ENCODE measurements at places on chromosomes 4 and X.

GRCh38 chr4:47485768-47486167, 693 bp downstream of the ATP10D start:
- no peak for DNase-seq

- DNase-seq, result no peak
Measured at GRCh38 chr4:152537881-152538280, 2.0 kb upstream of the FBXW7 start.

DNA sequence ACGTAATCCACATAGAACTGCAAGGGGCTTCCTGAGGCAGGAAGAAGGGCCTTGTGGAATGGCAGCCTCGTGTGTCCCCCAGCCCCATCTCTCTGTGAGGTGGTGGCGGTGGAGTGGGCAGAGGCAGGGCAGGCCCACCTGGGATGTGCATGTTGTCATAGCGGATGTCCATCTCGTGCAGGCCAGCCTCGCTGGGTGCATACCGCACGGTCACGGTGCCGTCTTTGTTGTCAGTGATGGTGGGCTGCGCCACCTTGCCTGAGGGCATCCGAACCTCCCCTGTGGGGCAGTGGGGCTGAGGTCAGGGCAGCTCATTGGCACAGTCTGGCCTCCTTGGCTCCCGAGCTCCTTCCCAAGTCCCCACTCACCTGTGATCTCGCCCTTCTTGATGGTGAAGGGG, 20.4 kb downstream of the FLNA start:
- DNase-seq, result no peak

DNA sequence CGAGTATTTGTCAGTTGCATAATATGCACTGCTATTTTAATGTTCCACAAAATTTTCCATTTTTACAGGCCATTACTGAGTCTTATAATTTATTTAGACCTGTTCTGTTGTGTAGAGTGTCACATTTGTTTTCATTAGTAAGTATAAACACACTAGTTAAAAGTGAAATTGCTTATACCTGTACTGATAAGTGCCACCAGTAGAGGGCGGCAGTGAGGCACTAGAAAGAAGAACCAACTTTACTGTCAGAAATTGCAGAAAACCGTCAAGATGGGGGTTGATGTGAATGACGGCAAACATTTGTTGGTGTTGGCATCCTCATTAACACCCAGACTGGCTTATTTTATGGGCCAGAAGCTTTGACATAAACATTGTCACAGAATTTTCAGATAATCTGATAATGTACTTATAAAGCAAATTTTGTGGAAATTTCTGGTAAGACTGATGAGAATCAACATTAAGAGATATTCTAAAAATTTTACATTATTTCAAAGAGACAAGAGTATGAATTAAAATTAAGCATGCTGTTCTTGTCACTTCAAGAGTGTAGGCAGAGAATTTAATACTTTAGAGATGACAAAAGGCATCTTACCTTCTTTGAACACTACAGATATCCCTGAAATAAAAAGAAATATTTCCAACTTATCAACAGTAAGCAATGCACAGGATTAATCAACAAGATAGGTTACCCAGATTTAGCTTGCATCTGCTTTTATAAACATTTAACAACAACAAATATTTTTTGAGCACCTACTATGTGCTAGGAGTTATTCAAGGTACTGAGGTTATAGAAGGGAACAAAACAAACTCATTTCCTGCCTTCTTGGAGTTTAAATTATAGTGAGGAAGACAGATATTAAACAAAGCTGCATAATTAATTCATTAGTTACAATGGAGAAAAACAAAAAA, 24.9 kb downstream of the ALPK1 start:
- DNase-seq, result peak; percentile 75

- no peak for DNase-seq
Measured at GRCh38 chr4:113350576-113350975, 301.1 kb downstream of the ANK2 start.

DNA sequence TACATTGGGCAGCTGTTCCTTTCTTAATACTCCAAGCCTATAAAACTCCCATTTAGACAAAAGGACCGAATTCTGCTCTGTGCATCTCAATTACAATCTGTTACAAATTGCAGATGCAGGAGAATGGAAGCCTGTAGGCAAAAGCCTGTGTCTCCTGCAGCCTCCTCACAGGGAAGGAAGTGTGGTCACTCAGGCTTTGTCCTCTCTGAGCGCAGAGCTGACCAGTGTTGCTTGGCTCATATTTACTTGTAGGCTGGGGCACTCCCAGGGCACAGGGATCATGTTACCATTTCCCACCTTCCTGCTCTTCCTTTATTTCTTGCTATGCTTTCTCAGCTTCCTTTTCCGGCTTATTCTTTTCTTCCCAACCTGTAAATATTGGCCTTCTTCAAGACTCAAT, 15.7 kb downstream of the SUPT20HL2 start:
- DNase-seq, result no peak

GRCh38 chr4:98822144-98822543, 106.8 kb downstream of the EIF4E start:
- DNase-seq, result no peak

DNA sequence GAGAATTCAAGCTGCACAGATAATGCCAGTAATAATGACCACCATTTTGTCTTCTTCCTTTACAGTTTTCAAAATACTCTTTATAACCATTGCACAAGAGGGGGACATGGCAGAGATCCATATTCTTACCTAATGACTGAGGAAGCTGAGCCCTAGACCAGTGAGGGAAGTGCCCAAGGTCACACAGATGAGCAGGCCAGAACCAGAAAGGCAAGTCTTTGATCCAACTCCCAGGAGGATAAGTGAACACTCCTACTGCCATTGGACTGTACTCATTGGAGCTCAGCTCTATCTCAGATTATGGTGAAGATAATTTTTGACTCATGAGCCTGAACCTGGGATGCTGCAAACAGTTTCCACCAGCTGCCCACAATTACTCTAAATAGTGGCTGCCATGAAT, 28.6 kb downstream of the AMER1 start:
- DNase-seq, result no peak

GRCh38 chr4:70603856-70604255, 11.8 kb downstream of the AMBN start:
- DNase-seq, result no peak

GRCh38 chr4:102734116-102734515, 26.7 kb downstream of the MANBA start:
- DNase-seq, result no peak

GRCh38 chr4:80135702-80136058, 61.6 kb upstream of the PRDM8 start:
- no peak for DNase-seq

- no peak for DNase-seq
Measured at GRCh38 chr4:41991916-41992767, 1.8 kb downstream of the SLC30A9 start.

- DNase-seq, result peak; percentile 65
Measured at GRCh38 chrX:15497865-15498264, 2.7 kb upstream of the BMX start.

DNA sequence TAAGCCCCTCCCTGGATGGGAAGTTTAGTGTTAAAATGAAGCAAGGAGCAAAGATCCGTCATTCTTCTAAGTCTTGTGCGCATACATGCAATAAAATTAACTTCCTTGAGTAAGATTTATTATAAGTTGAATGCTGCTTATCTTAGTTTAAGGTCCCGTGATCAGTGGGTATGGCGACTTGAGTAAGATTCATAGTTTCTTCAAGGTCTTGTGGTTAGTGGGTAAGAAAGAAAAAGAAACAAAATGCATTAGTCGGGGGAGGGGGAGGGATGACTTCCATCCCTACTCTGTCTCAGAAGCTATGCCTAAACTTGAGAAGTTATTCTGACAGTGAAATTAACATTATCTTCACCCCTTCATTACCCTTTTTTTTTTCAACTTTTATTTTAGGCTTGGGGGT, 127.3 kb upstream of the MAGEB16 start:
- DNase-seq, result no peak

DNA sequence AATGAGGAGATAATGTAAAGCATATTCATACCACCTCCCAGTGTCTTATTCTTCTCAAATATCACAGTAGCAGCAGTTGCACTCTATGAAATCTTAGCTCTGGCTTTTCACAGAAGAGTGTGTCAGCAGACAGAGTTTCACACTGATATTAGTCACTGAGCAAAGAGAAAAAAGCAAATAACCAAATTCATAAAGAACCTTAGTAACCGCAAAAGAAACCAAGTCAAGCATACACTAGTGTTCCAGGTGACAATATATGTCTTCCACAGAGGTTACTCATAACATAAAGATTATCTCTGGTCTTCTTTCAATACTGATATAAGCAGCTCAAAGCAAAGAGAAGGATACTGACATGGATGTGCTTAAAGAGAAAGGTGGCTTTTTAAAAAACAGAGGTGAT, 181.7 kb upstream of the EDNRA start:
- DNase-seq, result no peak

DNA sequence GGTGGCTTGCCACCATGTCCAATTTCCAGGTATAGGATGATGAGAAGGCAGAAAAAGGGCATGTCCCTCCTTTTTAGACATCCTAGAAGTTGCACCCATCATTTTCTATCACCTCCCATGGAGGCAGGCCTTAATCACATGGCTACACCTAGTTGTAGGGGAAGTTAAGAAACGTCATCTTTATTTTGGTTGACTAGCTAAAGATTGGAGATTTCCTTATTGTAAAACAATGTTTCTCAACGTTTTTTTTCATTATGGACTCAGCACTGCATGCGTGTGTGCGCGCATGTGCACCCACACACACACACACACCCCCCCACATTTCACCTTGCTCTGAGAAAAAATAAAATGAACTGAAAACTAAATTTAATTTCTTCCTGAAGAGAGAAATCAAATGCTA, 2.0 kb upstream of the CXCL9 start:
- no peak for DNase-seq

DNA sequence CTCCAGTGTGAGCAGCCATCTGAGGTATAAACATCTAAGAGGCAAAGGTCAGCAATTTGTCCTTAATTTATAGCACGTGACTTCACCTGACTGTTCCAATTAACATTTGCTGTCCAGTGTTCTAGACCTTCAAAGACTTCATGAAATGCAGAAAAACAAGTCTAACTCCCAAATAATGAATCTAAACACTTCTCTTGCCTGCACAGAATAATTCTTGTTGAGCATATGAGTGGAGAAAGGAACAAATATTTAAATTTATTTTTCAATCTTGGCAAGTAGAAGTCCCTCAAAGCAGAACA, 12.0 kb downstream of the RFC1 start:
- no peak for DNase-seq

DNA sequence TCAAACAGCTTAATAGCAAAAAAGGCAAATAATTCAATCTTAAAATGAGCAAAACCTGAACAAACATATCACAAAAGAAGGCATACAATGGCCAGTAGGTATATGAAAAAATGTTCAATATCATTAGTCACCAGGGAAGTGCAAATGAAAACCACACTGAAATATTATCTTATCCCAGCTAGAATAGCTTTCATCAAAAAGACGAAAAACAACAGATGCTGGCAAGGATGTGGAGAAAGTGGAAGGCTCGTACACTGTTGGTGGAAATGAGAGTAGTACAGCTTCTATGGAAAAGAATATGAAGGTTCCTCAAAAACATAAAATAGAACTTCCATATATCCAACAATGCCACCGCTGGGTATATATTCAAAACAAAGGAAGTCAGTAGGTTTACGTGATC, 29.3 kb upstream of the ANXA10 start:
- no peak for DNase-seq

DNA sequence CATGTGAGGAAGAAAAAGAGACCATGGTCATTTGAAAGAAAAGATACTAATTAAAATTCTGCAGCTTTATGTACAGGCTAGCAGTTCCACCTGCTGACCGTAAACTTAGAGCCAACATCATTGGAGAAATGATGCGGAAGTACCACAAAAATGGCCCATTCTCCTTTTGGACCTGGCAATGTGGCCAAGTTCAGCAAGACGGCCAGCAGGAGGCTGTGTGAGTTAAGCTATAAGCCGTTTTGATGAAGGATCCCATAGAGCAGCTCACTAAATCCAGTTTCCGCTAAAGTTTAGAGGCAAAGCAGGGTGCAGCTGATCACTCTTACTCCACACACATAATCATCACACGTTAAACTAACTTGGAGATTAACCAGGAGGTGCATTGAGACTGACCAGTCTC, 133.8 kb downstream of the LDB2 start:
- peak; percentile 27 for DNase-seq

DNA sequence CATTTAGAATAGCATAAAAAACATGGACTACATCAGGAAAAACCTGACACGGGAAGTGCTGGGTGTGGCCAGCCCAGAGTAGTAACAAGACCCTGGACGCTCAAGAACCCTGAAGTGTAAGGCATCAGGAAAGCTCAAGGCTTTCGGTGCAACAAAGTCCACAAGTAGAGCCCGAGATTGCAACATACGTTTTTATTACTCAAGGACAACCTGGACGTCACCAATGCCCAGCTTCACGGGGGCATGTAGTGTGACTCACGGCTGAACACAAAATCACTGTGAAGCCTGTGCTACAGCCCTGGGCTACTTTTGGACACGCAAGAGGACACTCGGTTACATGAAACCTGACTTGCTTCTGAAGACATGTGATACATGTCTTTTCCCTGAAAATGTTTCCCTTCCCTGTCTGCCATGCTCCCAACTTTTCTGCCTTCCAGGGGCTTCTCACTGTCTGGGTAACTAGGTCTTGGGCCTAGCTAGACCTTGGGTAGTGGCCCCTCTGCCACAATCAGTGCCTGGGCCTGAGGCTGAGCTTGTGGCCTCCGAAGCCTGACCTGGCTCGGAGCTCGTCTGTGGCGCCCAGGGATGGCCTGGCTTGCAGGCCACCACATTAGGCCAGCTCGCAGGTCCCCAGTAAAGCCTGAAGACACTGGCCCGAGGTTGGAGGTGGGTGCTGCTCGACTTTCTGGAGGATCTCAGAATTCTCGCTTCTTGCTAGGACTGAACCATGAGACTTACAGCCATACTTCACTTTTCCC, 9.2 kb downstream of the IRAK1 start:
- DNase-seq, result no peak

Measured in glutamatergic neuron (in vitro differentiated cells).